ENCODE measurements at places on chromosomes 11 and 22.

DNA sequence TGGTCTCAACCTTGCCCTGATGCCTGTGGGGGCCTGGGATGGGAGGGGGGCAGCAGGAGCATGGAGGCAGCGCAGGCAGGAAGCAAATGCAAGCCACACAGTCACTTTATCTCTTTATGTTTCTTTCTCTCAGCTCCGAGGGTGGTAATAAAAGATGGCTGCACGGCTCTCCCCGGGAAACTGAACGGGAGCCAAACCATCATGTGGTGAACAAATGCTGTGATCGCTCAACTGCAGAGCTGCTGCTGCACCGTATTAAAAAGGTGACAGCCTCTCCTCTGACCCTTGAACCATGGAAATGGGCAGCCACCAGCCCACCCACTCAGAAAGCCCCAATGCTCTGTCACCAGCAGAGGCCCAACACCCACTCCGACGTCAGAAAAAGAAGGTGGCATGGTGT lies 110.0 kb downstream of the TIMP3 start:
- DNase-seq: no peak

GRCh38 chr11:97279341-97279740 lies 889.5 kb downstream of the JRKL start:
- DNase-seq: no peak

GRCh38 chr22:39907605-39908097 lies 6.8 kb downstream of the GRAP2 start:
- no peak for DNase-seq

DNA sequence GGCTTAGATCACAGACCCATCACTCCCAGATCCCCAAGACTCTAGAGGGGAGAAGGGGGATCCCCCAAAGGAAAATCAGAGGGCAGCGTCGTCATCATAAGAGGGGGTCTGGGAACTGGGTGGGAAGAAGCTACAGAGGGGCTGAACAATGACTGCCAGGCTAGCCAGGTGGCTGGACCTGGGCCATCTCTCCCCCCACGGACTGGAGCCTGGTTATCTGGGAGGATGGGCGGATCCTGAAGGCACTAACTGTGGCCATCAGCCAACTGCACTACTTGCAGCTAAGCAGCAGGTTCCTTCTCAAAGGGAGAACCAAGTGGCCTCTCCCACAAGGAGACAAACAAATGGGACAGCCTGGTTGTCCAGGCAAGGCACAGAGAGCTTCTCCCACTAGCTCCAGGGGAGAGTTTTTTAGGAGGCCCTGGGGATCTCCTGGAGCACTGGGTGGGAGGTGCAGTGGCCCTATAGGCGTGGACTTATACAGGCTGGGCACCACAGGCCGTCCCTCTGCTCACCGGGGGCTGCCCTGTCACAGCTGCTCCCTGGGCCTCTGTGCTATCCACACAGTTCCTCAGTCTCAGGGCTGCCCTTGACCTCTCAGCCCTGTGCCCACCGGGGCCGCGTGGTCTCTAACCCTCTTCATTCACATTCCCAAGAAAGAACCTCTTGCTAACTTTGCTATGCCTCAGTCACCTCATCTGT lies 15.4 kb downstream of the P2RY6 start:
- DNase-seq: no peak

DNA sequence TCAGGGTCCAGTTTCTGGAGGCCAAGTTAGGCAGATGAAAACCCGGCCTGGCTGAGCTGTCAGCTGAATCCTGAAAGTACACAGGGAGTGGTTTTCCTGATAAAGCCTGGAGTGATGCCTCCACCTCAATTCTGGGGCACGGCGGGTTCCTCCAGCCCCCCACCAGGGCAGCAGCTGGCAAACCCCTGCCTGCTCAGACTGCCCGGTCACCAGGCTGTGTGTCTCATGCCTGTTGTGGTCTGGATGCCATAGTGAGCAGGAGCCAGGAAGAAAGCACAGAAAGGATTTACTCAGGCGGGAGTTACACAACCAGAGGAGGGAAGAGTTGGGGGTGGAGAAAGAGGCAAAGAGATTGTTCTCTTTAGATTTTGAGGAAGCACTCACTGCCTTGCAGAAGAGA lies 119.9 kb upstream of the RASSF10 start:
- DNase-seq: no peak

DNA sequence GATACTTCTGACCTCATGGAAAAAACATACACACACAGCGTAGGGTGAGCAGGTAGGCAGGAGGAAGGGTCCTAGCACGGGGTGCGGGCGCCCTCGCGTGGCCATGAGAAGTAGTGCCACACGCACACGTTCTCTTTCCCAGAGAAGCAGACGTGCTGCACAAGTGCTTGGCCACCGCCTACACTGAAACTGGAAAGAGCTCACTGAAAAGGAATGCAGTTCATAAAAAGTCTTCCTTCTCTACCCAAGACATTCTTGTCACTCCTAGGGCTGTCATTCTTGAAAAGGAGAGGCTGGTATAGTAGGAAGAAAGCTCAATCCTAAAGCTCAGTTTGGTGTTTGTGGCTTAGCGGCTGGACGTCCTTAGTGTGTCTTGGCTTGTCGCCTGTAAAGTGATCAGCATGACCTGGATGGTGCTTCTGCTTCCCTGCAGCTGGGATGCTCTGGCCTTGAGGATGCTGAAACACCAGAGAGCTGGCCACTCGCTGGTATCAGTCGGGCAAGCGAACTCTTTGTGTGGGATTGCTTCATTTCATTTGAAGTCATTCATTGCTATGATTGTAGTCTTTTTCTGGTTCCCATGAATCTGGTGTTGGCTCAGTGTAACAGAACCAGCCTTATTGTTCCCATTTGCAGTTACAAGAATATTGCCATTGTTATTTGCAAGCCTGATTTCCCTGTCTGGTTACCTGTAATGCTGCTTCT lies 303.8 kb downstream of the NTM start:
- DNase-seq: peak; percentile 22

DNA sequence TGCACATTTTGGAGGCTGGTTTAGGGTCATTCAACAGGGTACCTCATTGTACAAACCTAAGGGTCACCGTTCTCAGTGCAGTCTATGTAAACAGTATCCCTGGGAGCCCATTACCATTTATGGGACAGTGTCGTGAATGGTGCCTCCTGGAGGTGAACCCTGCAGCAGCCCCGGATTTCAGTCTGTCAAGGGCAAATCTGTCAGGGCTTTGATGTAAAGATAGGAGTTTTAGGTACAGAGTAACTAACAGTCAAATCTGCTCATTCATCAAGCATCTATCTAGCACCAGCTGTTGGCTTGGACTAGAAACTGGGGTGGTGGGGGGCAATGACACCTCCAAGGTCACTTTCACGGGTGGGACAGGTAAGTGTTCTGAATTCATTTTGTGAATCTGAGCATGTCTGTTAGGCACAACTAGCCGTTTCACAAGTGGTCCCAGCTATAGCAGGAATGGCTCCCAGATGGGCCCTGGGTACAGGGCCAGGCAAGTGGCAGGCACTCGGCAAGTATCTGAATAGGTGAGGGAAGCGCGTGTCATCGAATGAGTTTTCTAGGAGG lies 63.6 kb downstream of the PARVG start:
- no peak for DNase-seq

GRCh38 chr11:124108156-124108555 lies 7.1 kb upstream of the VWA5A start:
- DNase-seq: peak; percentile 3

- no peak for DNase-seq
Measured at GRCh38 chr11:22554221-22554620, 71.4 kb downstream of the FANCF start.

DNA sequence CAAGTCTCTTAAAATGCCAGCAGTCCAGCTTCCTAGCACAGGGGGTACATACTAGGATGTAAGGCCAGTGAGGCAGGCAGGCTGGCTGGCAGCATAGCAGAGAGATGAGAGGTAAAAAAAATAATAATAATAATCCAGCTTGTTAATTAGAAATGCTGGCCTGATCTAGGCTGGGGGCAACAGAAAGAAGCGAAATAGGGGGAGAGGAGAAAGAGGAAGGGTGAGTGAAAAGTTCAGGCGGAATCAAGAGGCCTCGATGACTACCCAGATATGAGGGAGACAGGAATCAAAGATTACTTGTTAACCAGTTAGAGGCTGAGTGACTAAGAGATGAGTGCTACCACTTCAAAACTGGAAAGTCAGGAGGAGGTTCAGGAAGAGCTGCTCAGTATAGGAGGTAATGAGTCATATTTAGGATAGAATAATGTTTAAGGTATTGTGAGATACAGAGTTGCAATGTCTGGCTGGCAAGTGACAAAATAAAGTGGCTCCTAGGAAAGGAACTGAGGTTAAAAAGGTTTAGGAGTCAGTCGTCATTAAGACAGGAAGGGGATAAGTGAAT lies 2.8 kb downstream of the ALKBH8 start:
- no peak for DNase-seq

DNA sequence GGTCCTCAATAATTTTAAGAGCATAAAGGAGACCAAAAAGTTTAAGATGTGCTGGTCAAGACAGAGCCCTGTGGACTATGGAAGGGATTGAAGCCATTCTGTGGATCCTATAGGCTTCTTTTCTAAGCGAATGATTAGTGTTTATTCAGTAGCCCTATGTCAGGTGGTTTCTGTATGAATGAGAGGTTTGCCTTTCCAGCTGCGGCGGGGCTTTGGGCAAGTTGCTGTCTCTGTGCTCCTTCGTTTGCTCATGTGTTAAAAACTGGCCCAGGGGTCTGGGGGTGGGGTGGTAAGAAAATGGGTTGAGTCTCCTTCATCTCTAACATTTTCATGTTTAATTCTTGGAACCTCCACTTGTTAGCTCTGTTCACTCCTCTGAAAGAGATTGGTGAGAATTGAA lies 105.3 kb downstream of the PTPRJ start:
- no peak for DNase-seq

DNA sequence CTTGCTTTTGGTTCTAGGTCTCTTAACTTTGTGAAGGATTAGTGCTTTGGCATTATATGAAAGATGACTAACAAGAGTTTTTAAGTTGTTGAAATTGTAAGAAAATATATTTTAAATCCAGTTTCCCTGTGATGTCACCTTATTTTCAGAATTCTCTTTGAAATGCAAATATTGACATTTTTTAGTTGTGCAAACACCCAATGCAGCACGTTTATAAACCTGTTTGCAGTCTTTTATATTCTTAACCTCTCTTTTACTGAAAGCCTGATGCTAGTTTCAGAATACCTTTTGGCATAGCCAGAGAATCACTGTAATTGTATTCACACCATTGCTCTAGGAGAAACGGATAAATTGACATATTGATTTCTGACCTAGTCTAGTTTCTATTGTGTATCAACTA lies 42.8 kb upstream of the SLC37A2 start:
- DNase-seq: no peak

DNA sequence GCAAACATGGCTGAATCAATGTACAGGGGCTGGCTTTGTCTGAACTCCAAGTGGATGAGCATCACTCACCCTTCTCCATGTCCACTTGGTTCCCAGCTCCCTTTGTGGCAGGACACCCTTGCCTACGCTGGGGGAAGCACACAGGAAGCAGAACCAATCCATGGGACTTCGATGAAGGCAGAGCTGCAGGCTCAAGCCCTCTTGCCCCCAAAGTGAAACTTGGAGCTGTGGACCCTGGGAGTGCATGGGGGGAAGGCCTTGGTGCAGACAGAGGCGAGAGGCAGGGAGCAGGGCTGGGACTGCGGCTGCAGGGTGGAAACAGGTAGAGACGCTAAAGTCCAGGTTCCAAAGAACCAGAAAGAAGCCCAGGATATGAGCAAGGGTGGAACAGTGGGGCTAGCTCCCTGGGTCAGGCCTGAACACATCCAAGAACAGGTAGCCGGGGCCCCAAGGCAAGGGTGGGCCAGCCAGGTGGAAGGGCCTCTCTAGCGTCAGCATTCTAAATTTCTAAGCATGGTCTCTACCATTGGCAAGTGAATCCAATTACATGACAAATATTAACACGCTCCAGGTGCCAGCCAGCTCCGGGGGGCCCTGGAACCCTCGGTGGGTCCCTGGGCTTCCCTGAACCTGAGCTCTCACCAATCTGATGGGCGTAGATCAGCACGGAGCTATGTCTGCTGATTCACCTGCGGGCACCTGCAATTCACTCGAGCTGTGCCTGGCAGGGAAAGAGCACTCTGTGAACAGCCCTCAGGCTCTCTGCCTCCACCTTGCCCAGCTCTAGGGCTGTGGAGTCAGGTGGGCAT lies 532.8 kb downstream of the BRD1 start:
- no peak for DNase-seq

GRCh38 chr11:10122326-10123197 lies 171.5 kb downstream of the SBF2 start:
- DNase-seq: no peak

GRCh38 chr11:102577723-102578122 lies 47.2 kb upstream of the MMP7 start:
- DNase-seq: no peak

DNA sequence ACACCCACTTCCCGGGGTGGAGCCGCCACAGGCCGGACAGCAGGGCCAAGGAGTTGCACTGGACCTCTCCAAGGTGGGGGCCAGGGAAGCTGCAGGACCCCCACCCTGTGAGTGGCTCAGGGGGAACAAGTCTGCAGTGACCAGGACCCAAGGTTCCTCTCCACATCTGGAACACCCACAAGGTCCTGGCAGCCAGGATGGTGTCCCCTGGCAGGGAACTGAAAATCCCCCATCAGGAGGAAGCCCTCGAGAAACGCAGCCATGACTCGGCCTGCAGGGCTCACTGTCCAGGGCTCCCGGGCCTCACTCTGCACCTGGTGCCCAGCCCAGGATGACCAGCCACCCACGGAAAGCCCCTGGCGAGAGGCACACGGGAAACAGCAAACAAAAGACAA lies 11.5 kb downstream of the RNH1 start:
- no peak for DNase-seq

DNA sequence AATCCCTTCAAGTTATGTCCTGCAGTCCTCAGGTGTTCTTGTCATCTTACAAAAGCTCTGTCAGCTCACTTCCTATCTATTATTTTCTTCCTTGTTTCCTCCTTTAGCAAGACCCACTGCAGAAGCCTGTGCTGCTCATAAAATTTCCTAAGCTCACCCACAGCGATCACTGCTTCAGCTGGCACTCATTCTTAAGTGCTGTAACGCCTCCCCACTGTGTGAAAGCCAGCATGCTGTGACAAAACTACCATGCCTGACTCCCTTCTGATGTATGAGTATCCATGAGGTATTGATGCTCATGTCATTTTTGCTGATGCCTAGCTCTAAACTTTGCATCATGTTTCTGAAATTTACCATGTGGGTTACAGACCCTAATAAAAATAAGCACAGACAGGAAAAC lies 41.5 kb upstream of the CNTN5 start:
- no peak for DNase-seq

- DNase-seq: no peak
Measured at GRCh38 chr11:33615751-33616150, 84.9 kb downstream of the C11orf91 start.

DNA sequence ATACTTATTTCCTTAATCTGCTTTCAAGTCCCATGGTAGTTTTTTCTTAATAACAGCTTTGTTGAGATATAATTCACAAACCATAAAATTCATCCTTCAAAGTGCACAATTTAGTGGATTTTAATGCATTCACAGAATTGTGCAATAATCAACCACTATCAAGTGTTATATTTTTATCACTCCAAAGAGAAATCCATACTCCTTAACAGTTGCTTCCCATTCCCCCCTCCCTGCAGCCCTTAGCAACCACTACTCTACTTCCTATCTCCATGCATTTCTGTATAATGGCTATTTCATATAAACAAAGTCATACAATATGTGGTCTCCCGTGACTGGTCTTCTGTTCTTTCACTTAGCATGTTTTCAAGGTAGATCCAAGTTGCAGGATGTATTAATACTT lies 18.8 kb upstream of the NUP50 start:
- no peak for DNase-seq

Data from NCI-H1436 (cell line).